ENCODE measurements at places on chromosomes 2 and 18. TPM values are rescaled to one million over a fixed set of nuclear protein-coding genes. Genes with fewer than 3 reads are reported as not detected.

DNA sequence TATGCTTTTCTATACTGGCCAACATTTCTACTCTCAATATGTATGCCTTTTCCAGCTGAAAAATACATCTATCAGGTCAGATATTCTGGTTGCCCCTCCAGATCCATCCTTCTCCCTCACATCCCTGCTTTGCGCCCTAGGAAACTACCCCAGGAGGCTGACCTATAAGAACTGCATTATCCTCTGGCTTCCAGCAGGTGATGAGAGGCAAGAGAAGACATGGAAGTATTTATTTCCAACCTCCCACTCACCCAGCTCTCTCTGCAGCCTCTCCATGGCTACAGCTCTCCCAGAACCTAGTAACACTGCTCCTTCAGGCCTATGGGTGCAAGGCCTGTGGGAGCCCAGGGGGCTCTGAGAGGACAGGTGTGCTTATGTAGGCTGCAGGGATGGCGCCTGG, 42.9 kb downstream of the ARID5A start:
- H3K36me3 ChIP-seq: peaks cover 1% of the 10 kb centered on the region
- H3K4me3 ChIP-seq: no peak overlapping the region
- no peak for DNase-seq
- no peak overlapping the region for H3K27ac ChIP-seq
- no peaks in the 10 kb centered on the region for H3K4me1 ChIP-seq

- no peaks in the 10 kb centered on the region for H3K27me3 ChIP-seq
- H3K4me1 ChIP-seq: no peaks in the 10 kb centered on the region
- DNase-seq: no peak
- H3K4me3 ChIP-seq: no peak overlapping the region
These were observed 88.4 kb downstream of the DDX18 start for GRCh38 chr2:117902933-117903332.

- no peak overlapping the region for H3K4me3 ChIP-seq
- no peaks in the 10 kb centered on the region for H3K36me3 ChIP-seq
- H3K4me1 ChIP-seq: peaks cover 8% of the 10 kb centered on the region
- H3K27me3 ChIP-seq: no peaks in the 10 kb centered on the region
These were observed 27.5 kb upstream of the REEP1 start for GRCh38 chr2:86364894-86365293.

DNA sequence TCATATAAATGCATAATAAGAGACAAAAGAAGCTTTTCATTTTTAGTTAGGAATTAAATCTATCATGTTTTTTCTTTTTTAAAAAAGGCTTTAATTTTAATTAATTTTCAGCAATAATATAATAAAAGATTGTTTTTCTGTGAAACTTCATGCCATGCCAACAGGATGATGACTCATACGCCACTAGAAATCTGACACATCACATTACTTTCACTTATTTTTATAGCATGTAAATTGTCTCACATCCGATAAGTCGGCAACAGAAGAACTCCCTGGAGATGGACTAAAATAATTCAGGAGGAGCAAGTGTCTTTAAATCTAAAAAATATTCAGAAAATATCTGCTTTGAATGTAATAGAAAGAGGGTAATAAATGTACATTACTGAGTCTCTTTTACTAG, 1024.2 kb upstream of the ACVR2A start:
- H3K27ac ChIP-seq: no peak overlapping the region
- no peak for DNase-seq
- H3K4me1 ChIP-seq: no peaks in the 10 kb centered on the region
- H3K27me3 ChIP-seq: no peaks in the 10 kb centered on the region

DNA sequence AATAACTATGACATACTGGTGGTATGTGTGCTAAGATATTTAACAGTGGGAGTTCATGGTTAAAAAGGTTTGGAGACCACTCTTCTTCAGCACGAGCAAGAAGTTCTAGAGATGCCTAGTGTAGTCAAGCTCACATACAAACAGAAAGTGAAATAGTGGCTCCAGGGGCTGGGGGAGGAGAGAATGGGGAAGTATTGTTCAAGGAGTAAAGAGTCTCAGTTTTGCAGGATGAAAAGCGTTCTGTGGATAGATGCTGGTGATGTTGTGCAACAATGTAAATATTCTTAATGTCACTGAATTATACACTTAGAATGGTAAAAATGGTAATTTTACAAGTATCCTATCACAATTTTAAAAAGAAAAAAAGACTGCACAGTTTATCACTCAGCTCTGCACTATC, 29.0 kb upstream of the EPAS1 start:
- H3K36me3 ChIP-seq: no peaks in the 10 kb centered on the region
- H3K4me3 ChIP-seq: no peak overlapping the region
- DNase-seq: peak; percentile 23
- H3K27me3 ChIP-seq: no peaks in the 10 kb centered on the region
- no peak overlapping the region for H3K27ac ChIP-seq

GRCh38 chr2:185161701-185162100, 563.4 kb downstream of the ZNF804A start:
- no peaks in the 10 kb centered on the region for H3K4me1 ChIP-seq
- DNase-seq: no peak
- no peak overlapping the region for H3K4me3 ChIP-seq
- H3K36me3 ChIP-seq: no peaks in the 10 kb centered on the region
- no peak overlapping the region for H3K27ac ChIP-seq

DNA sequence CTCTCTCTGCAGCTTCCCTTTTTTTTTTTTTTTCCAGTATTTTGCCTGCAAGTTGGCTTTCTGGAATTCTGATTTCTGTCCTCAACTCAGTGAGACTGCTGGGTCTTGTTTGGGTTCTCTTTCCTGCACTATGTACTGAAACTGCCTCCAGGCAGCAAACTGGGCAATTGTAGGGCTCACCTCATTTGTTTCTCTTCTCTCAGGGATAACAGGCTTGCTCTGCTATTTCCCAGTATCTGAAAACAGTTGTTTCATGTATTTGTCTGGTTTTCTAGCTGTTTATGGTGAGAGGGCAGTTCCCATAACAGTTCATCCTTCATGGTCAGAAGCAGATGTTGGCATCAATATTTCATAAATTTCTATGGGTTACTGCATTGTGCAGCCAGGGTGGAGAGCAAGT, 206.0 kb downstream of the CYRIA start:
- no peak for DNase-seq
- H3K36me3 ChIP-seq: no peaks in the 10 kb centered on the region
- no peak overlapping the region for H3K27ac ChIP-seq
- H3K4me3 ChIP-seq: no peak overlapping the region
- no peaks in the 10 kb centered on the region for H3K4me1 ChIP-seq

GRCh38 chr2:33412920-33413319, 63.5 kb upstream of the RASGRP3 start:
- no peaks in the 10 kb centered on the region for H3K4me1 ChIP-seq
- H3K27me3 ChIP-seq: no peaks in the 10 kb centered on the region
- DNase-seq: no peak
- H3K4me3 ChIP-seq: no peak overlapping the region

- H3K27ac ChIP-seq: no peak overlapping the region
- H3K4me1 ChIP-seq: peaks cover 43% of the 10 kb centered on the region
- DNase-seq: no peak
- no peak overlapping the region for H3K4me3 ChIP-seq
- no peaks in the 10 kb centered on the region for H3K36me3 ChIP-seq
These were observed 3.5 kb downstream of the FARP2 start for GRCh38 chr2:241359481-241360045.

DNA sequence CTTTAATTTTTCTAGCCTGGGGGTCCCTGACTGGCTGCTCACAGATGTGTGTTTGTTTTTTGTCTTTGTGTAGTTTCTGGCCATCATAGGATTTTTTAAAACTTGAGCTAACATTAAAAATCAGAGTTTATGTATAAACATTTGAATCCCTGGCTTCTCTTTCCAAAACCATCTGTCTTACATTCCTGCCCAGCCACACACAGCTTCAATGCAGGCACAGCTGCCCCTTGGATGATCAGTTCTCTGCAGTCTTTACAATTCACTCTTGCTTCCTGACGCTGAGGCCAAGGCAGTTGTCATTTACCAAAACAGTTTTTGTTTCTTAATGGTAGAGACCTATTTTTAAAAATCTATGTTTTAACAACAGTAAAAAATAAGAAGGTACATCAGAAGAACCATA, 169.2 kb upstream of the LRRTM1 start:
- no peak overlapping the region for H3K27ac ChIP-seq
- DNase-seq: no peak
- H3K27me3 ChIP-seq: no peaks in the 10 kb centered on the region
- no peaks in the 10 kb centered on the region for H3K4me1 ChIP-seq
- H3K36me3 ChIP-seq: no peaks in the 10 kb centered on the region
- H3K4me3 ChIP-seq: no peak overlapping the region

- peak; percentile 80 for DNase-seq
- H3K27ac ChIP-seq: peak overlapping the region; percentile 78
- H3K4me1 ChIP-seq: peaks cover 98% of the 10 kb centered on the region
- H3K4me3 ChIP-seq: peak overlapping the region; percentile 33
- H3K27me3 ChIP-seq: no peaks in the 10 kb centered on the region
These were observed 40.4 kb downstream of the CYRIA start for GRCh38 chr2:16625201-16625729.

DNA sequence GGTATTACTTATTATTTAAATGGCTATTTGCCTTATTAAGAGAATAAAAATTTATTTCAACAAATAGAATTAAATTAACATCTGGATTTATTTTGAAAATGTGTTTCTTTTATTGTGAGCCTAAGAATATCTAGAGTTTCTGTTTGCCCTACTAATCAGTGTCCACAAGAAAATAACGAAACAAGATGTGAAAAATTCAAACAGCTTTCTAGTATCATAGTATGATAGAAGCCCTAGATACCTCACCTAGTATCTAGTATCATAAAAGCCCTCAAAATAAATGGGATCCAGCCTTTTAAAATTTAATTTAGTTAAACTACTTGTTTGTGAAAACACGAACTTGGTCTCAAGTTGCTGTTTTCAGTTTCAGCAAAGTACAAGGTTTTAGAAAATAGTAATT, 13.7 kb upstream of the SLC40A1 start:
- no peak overlapping the region for H3K4me3 ChIP-seq
- H3K4me1 ChIP-seq: no peaks in the 10 kb centered on the region
- no peak overlapping the region for H3K27ac ChIP-seq
- H3K27me3 ChIP-seq: no peaks in the 10 kb centered on the region
- DNase-seq: no peak

DNA sequence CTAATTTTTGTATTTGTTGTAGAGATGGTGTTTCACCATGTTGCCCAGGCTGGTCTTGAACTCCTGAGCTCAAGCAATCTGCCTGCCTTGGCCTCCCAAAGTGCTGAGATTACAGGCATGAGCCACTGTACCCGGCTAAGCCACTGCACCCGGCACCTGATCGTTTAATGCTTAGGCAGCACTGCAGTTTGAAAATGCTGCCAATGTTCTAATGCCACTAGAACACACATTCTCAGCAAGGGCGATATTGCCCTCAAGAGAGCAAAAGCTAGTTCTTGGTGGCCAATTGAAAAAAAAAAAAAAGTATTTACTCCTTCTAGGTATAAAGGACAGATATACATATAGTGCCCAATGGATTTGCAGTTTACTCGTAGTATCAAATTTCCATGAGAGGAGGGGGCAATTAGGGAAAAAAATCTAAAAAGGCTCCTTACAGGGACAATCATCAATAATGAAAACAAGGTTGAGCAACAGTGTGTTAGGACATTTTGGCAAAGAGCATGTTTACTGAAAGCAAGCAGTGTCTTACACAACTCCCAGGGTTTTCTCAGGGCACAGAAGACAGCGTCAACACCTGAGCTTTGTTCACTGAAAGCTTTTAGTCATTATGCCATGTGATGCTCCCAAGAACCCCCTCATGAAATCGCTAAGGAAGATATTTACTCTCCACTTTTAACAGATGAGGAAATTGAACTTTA, 199.9 kb upstream of the PKDCC start:
- no peaks in the 10 kb centered on the region for H3K36me3 ChIP-seq
- no peaks in the 10 kb centered on the region for H3K4me1 ChIP-seq
- H3K4me3 ChIP-seq: no peak overlapping the region
- no peak overlapping the region for H3K27ac ChIP-seq
- no peak for DNase-seq

GRCh38 chr2:156489750-156490465, 53.7 kb downstream of the GPD2 start:
- H3K4me1 ChIP-seq: no peaks in the 10 kb centered on the region
- no peak for DNase-seq
- H3K4me3 ChIP-seq: no peak overlapping the region
- H3K27me3 ChIP-seq: no peaks in the 10 kb centered on the region
- H3K36me3 ChIP-seq: no peaks in the 10 kb centered on the region

DNA sequence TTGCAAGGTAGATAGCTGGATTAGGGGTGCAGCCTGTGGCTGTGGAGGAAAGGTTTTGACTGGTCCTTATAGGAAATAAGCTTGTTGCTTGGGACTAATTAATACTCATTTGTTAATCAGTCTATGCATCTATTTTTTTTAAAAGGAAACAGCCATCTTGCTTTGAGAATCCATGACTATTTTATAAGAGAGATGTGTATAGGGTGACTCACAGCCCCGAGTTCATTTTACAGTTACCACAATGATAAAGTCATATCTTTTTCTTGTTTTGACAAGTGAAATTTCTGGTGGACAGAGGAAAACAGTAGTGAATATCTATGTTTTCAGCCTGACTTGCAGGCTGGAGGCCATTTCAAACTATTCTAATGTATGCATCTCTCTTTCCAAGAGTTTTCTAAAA, 193.5 kb upstream of the CCDC68 start:
- H3K4me3 ChIP-seq: no peak overlapping the region
- no peaks in the 10 kb centered on the region for H3K36me3 ChIP-seq
- DNase-seq: no peak
- no peaks in the 10 kb centered on the region for H3K4me1 ChIP-seq

GRCh38 chr2:30346471-30347169, 100.4 kb upstream of the LCLAT1 start:
- no peaks in the 10 kb centered on the region for H3K4me1 ChIP-seq
- no peak for DNase-seq
- H3K27me3 ChIP-seq: no peaks in the 10 kb centered on the region
- H3K27ac ChIP-seq: no peak overlapping the region

- peak overlapping the region; percentile 95 for H3K27ac ChIP-seq
- no peaks in the 10 kb centered on the region for H3K27me3 ChIP-seq
- H3K36me3 ChIP-seq: peaks cover 38% of the 10 kb centered on the region
- DNase-seq: peak; percentile 86
- H3K4me3 ChIP-seq: peak overlapping the region; percentile 99
These were observed 943 bp downstream of the INPP5D start for GRCh38 chr2:233060980-233061590.

- H3K4me3 ChIP-seq: no peak overlapping the region
- H3K4me1 ChIP-seq: peaks cover 22% of the 10 kb centered on the region
- no peaks in the 10 kb centered on the region for H3K27me3 ChIP-seq
- no peak overlapping the region for H3K27ac ChIP-seq
These were observed 37.3 kb downstream of the GPD2 start for GRCh38 chr2:156473445-156473844.

GRCh38 chr2:59706729-59707128, 846.7 kb downstream of the BCL11A start:
- H3K4me3 ChIP-seq: no peak overlapping the region
- DNase-seq: no peak
- H3K27me3 ChIP-seq: no peaks in the 10 kb centered on the region
- no peak overlapping the region for H3K27ac ChIP-seq
- H3K4me1 ChIP-seq: peaks cover 4% of the 10 kb centered on the region
- no peaks in the 10 kb centered on the region for H3K36me3 ChIP-seq

The NOP58 gene
- 136 TPM for total RNA-seq

The SLC19A3 gene
- total RNA-seq: not detected

The TCF23 gene
- 0.10 TPM for total RNA-seq

The BIN1 gene
- 93.9 TPM for total RNA-seq

The E2F6 gene
- total RNA-seq: 10.1 TPM

The VSNL1 gene
- total RNA-seq: not detected

The PFN4 gene
- total RNA-seq: 0.66 TPM

The HOXD13 gene
- total RNA-seq: not detected

All from B cell (primary cell).